ENCODE measurements at places on chromosomes 2 and 18.

DNA sequence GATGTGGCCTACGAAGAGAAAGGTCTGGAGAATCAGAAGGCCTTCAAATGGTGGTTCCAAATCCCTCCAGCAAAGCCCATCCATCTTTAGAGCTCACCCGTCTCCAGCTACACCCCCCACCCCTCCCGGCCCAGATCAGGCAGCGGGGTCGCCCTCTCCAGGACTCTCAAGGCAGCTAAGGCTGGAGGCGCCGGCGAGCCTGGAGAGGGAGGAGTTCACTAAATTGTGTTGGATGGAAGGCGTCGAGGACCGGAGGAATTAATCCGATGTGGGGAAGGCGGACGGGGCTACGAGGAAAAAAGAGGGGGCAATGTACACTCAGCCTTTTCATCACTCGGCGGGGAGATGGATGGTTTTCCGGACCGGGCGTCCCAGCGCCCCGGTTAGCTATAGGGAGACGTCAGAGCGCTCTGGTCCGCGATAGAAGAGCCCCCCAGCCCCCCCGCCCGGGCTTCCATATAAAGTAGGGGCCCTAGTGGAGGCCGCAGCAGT, at the start of gene GRP:
Gene GRP, plus strand, starts transcription at position 487 of the 492 bp plus-strand sequence. CDS start 108 bp downstream, outside the sequence.
- DNase-seq = no peak

- no peak for DNase-seq
Observed at GRCh38 chr2:217839073-217839749, 163.6 kb downstream of the TNS1 start.

- DNase-seq = no peak
Observed at GRCh38 chr2:218615868-218616315, 8.2 kb downstream of the PLCD4 start.

DNA sequence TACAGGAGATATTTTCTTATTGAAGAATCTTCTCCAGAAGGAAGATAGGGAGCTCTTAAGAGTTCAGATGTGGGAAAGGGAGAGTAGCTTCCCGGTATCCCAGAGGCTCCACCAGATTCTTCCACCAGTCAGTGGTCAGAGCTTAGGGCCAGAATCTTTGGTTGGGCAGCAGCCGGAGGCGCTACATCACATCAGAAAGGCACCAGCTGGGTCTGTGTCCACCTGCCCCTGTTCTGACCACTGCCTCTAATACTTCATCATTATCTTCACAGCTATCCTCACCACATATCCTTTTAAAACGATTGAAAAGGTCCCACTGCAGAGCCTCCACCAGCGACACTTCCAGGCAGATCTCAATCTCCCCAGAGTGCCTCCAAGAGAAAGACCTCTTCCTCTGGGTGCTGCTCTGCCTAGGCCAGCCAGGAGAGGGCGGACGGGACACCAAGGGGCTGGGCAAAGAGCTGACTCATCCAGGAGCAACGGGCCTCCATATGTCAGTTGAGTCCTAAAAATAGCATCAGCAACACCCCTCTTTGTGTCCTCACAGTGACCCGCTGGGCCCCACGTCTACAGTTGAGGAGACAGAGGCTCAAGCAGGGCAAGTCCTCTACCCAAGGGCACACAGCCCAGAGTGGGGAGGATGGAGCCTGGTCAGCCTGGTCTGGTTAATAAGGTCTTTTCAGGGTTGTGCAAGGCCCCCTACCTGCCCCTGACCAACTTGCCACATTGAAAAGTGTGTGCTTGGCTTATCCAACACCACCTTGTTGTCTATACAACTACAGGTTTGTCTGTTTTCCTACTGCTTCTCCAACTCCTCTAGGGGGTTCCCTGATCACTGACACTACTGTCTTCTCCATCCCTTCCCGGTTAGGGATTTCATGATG, 81.2 kb downstream of the ADD2 start:
- DNase-seq = no peak

- no peak for DNase-seq
Observed at GRCh38 chr2:168679081-168679480, 123.4 kb upstream of the NOSTRIN start.

DNA sequence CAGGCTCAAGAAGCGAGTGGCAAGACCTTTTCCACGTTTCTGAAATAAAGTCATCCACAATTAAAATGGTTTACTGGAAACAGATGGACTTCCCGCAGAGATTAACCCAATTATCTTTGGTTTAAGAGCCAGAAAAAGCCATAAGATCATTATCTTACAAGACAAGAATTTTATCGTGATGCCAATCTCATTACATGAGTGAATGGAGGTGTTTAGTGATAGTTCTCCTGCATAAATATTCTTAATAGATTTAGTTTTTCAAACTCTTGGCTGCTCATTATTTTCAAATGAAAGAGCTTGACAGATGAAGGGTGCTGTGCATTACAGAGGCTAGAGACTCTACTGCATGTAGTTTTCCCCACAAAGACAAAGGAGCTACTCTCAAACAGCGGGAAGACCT, 1028.4 kb upstream of the PIK3C3 start:
- DNase-seq = no peak

GRCh38 chr2:156687715-156688114, 251.5 kb downstream of the GPD2 start:
- DNase-seq = no peak

- no peak for DNase-seq
Observed at GRCh38 chr2:127129937-127130336, 23.0 kb upstream of the BIN1 start.

DNA sequence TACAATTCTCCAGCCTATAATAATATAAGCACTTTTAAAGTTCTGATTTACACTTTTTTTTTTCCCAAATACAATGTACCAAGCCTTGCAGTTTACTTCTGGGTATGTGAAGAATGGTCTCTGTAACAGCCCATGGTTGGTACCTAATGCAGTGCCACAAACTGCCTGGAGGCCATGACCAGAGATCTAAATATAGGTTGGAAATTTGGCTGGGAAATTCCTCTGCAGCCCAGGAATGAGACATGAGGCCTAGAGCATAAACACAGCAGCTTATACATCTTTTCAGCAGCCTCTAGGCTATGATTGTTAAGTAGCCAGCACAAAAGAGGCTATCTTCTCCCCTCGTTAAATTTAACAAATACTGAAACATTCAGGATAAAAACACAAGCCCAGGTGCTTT, 432.0 kb upstream of the FAM98A start:
- DNase-seq = no peak

DNA sequence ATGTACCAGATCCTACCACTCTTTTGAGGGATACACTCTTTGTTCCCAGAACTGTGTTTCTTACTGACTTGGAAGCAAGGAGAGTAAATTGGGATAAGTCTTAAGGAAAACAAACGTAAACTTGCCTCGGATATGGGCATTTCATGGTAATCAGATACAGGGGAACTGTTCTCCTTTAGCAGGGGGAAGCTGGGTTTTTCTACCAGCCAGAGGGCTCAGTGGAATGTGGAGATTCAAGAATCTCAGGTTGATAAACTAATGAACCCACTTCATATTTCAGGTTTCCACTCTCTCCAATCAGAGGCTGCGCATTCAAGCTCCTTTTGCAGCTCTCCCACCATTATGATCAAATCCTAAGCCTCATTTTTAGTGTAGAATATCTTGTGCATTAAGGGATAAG, 676.5 kb upstream of the FSHR start:
- no peak for DNase-seq

GRCh38 chr18:58970943-58971790, 106.5 kb downstream of the ZNF532 start:
- DNase-seq = no peak

DNA sequence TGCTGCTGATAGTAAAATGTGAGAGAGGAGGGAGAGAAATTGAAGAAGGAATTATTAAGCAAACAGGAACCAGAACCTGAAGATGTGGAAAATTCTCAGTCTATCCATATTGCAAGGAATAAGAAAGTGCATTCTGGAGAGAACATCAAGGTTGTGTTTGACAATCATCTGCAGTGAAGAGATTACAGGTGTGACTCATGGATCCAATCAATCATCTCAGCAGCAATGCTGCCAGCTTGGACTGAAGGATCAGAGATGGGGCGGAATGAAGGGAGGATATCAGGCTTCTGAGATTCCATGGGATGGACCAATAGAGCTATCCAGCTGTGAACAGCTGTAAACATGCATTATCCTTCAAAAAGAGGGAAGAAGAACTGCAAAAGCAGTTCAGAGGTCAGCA, 247.3 kb downstream of the LPIN1 start:
- DNase-seq = no peak

- DNase-seq = no peak
Observed at GRCh38 chr2:199471443-199472057, 13.8 kb upstream of the SATB2 start.

- no peak for DNase-seq
Observed at GRCh38 chr2:220192994-220193753, 565.7 kb downstream of the SLC4A3 start.

DNA sequence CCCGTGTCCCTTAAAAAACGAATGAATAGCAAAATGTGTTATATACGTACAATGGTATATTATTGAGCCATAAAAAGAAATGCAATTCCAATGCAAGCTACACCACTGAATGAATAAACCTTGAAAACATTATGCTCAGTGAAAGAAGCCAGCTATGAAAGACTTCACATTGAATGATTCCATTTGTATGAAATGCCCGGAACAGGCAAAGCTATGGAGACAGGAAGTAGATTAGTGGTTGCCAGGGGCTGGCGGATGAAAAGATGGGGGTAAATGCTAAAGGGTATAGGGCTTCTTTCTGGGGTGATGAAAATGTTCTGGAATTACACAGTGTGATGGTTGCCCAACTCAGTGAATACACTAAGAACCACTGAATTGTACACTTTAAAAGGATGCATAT, 113.3 kb downstream of the NOL10 start:
- no peak for DNase-seq

DNA sequence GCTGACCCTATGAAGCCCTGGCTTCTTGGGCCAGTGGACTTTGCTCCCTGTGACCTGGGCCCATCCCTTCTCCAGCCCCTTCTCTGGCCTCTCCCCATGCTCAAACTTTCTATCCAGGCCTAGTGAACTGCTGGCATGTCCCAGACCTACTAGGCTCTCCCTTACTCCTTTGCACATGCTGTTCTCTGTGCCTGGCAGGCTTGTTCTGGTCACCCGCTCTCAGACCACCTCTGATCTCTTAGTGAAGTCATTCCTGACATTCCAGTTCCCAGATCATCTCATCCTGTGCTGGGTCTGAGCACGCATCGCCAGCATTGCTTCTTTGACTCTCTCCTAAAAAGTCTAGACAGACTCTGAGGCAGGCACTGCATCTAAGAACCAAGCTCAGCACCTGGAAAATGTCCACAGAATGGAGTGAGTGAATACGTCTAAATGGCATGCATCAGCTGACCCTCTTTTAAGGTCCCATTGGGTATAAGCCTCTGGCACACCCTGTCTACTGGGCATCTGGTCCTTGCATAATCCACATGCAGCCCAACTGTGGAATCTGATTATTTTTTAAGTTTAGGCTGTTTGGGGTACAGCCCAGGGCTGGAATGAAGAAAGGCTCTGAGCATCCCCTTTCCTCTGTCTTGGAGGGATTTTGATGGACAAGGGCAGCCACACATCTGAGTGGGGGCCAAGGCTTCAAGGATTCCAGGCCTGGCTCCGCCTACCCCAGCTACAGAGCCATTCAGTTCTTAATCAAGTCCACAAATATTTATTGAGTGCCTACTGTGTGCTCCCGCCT, 130.6 kb upstream of the HAAO start:
- DNase-seq = no peak

- DNase-seq = no peak
Observed at GRCh38 chr2:8684878-8685696, 3.2 kb downstream of the ID2 start.

DNA sequence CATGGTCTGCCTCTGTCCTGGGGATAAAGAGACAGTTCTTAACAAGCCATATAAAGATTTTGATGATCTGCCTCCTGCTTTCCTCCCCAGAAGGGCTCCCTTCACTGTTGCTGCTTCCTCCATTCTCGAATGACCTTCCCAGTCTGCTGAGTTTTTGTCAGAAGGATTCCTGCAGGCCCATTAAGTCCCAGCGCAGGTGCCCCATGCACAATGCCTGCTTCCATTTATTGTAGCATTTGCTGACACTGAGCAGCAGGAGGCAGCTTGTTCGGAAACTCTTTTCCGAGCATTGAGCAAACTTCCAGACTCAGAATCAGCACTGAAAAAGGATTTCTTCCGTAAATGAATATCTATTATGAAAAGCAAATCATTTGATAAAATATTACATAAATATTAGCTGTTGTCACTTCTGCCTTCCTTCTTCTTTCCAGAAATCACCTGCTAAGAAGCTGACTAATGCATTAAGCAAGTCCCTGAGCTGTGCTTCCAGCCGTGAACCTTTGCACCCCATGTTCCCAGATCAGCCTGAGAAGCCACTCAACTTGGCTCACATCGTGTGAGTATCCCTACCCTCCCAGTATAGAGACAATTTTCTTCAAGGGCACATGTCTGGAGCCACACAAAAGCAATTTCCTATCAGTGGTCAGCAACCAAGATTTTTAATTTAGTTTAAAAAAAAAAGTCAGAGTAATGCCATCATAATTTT, 110.4 kb downstream of the DTNA start:
- DNase-seq = no peak

- DNase-seq = no peak
Observed at GRCh38 chr2:143422681-143423080, 293.5 kb downstream of the ARHGAP15 start.

DNA sequence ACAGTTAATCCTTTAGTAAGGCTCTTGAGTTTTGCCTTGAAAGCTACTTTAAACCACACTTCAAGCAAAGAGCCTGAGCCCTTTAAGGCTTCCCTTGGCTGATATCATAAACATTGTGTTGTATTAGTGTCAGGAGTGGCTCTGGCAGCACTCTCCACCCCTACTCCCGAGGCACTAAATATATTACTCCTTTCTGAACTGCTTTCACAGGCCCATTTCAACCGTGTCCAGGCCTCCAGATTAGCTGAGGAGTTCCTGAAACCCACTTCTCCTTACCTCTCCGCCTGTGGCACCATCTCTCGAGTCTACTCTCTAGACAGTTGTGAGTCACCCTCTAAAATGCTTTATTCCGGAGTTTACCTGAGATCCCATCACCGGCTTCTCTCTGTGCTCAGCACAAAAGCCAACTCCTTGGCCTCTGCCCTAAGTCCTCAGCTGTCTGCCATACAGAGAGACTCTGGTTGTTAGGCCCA, 14.4 kb upstream of the STON1 start:
- DNase-seq = no peak

- no peak for DNase-seq
Observed at GRCh38 chr2:54665436-54665856, 58.0 kb upstream of the EML6 start.

DNA sequence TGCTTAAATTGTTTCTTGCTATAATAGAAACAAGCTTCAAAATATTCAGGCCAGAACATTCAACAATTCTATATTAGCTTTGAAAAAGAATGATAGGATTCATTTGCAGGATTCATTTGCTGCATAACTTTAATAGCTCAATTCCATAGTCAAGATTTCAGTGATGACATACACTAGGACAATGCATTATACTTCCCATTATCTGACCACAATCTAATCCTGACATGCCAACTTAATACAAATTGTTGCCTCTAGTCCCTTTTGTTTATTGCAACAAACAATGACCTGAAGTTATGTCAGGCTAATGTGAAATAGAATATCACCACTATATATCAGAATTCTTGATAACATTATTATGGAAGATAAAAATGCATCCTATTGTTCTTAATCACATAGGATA, 169.4 kb downstream of the DNAH7 start:
- no peak for DNase-seq

- DNase-seq = no peak
Observed at GRCh38 chr2:159755788-159756187, 42.2 kb downstream of the CD302 start.

- no peak for DNase-seq
Observed at GRCh38 chr2:189673661-189674373, 653 bp upstream of the ANKAR start.

Data from LNCaP clone FGC (cell line).